Thyroid gland (tissue), 4 donors: ENCODE measurements at places on chromosomes 5 and 9. TPM values are rescaled to one million over a fixed set of nuclear protein-coding genes. Genes with fewer than 3 reads are reported as not detected.

- no peaks in the 10 kb centered on the region for H3K4me1 ChIP-seq
- DNase-seq: no peak
- H3K27me3 ChIP-seq: no peaks in the 10 kb centered on the region
- no peak overlapping the region for H3K4me3 ChIP-seq
Measured at GRCh38 chr5:120703918-120704587, 240.0 kb downstream of the PRR16 start.

DNA sequence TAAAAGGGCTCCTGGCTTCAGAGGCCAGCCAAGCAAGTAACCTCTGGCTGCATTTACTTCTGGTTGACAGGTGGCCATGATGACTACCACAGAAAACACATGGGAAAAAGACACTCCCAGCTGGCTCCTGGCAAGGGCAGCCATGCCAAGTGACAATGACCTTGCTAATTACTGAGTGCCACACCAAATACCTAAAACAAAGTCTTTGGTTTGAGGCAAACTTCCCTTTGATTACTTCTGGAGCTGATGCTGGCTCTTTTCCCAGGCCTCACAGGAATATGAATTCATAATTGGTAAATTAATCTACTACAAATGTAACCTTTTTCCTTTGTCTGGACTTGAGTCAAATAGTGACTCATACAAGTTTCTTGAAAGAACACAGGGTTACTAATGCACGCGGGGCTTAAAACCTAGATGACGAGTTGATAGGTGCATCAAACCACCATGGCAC lies 61.0 kb downstream of the LPAR1 start:
- no peaks in the 10 kb centered on the region for H3K36me3 ChIP-seq
- H3K27ac ChIP-seq: no peak overlapping the region
- DNase-seq: no peak
- peaks cover 8% of the 10 kb centered on the region for H3K4me1 ChIP-seq
- no peaks in the 10 kb centered on the region for H3K27me3 ChIP-seq
- no peak overlapping the region for H3K4me3 ChIP-seq

DNA sequence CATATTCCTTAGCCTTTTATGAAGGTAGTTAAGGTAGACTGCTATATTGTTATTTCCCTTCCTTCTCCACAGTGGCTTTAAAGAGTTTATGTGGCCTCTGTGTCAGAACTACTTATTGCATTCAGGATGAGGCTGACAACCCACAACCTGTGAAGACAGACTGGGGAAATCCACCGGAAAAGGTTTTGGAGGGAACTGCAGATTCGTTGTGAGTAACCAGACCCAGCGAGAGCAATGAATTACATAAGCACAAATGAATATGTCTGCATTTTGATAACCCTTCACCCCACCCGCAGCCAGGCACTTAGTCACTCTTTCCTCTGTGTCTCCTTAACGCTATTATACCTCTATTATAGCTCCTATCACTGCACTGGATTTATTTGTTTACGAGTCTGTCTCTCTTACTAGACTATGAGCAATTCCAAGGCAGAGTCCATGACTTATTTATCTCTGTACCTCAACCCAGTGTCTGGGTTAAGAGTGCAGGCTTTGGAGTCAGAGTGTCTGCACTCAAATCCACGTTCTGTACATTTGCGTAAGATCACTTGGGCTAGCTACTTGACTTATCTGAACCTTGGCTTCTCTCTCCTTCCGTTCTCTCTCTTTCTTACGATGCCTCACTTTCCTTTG lies 19.2 kb downstream of the KCTD16 start:
- no peak overlapping the region for H3K27ac ChIP-seq
- H3K27me3 ChIP-seq: no peaks in the 10 kb centered on the region
- no peaks in the 10 kb centered on the region for H3K4me1 ChIP-seq

INSL4 gene
- total RNA-seq: not detected

FAM120A gene
- 78.1 TPM for total RNA-seq

- DNase-seq: no peak
- no peaks in the 10 kb centered on the region for H3K27me3 ChIP-seq
- H3K27ac ChIP-seq: peak overlapping the region; percentile 34
- no peaks in the 10 kb centered on the region for H3K36me3 ChIP-seq
- peaks cover 29% of the 10 kb centered on the region for H3K4me1 ChIP-seq
Measured at GRCh38 chr5:112254303-112254702, 164.8 kb downstream of the EPB41L4A start.

NUTM2F gene
- total RNA-seq: not detected

- peaks cover 60% of the 10 kb centered on the region for H3K36me3 ChIP-seq
- no peaks in the 10 kb centered on the region for H3K4me1 ChIP-seq
- H3K27ac ChIP-seq: no peak overlapping the region
- H3K27me3 ChIP-seq: no peaks in the 10 kb centered on the region
Measured at GRCh38 chr9:134144801-134145200, 8.9 kb downstream of the WDR5 start.

DNA sequence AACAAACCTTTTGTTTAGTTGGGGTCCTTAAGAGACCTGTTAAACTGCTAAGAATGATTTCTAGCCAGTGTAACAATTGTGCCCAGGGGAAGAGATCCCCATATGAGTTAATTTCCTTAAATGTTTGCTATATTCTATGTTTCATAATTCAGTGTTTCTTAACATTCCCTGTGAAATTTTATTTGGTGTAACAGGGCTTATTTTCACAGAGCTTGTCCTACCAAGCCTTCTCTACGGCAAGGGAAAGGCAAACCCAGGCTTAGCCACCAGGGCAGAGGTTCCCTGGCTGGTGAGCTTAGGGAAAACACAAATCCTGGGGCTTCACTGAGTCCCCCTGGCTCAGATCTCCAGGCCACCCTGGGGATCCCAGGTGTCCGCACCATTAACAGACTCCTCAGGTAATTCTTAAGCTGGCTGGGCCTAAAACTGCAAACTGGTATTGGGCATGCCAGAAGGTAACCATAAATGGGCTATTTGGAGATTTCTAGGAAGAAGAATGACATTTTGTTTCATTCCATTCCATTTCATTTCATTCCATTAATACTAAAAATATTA lies 17.0 kb upstream of the LCP2 start:
- no peak for DNase-seq
- peaks cover 16% of the 10 kb centered on the region for H3K4me1 ChIP-seq
- no peaks in the 10 kb centered on the region for H3K36me3 ChIP-seq
- no peak overlapping the region for H3K4me3 ChIP-seq
- H3K27ac ChIP-seq: peak overlapping the region; percentile 47
- no peaks in the 10 kb centered on the region for H3K27me3 ChIP-seq

- H3K27ac ChIP-seq: no peak overlapping the region
- no peaks in the 10 kb centered on the region for H3K27me3 ChIP-seq
- no peak for DNase-seq
- H3K4me1 ChIP-seq: no peaks in the 10 kb centered on the region
- H3K4me3 ChIP-seq: no peak overlapping the region
Measured at GRCh38 chr5:29263915-29264351, 1929.6 kb upstream of the CDH6 start.

DNA sequence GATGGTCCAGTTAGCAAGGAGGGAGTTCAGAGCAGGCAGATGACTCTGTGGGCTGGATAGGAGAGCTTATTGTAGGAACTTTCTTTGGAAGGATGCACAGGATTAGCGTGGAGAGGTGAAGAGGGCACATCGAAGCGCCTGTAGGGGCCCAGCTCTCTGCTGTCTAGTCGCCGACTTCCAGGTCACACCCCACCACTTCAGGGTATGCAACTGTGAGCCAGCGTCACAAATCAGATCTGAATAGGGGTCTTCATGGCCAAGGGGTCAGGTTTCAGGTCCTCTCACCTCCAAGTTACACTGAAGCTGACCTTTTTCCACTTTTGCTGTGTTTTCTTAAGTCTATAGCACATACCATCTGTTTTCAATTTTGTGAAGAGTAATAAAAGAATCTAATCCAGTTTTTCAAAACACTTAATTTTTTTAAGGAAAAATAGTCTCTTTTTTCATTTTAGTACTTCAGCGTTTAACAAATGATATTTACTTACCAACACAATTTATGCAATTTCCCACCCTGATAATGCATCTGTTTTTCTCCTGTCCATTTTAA lies 364.2 kb upstream of the CLINT1 start:
- no peak for DNase-seq
- H3K4me3 ChIP-seq: no peak overlapping the region
- no peak overlapping the region for H3K27ac ChIP-seq
- no peaks in the 10 kb centered on the region for H3K27me3 ChIP-seq

DNA sequence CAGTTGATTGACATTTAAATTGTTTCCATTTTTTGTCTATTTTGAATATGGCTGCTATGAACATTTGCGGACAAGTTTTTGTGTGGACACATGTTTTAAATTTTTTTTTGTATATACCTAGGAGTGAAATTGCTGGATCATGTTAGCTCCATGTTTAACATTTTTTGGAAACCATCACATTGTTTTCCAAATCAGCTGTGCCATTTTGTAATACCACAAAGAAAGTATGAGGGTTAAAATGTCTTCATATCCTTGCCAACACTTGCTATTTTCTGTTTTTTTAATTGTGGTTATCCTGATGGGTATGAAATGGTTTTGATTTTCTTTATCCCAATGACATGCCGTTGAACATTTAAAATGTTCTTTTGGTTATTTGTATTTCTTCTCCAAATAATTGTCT lies 52.1 kb downstream of the CARTPT start:
- H3K36me3 ChIP-seq: no peaks in the 10 kb centered on the region
- no peaks in the 10 kb centered on the region for H3K27me3 ChIP-seq

- no peaks in the 10 kb centered on the region for H3K36me3 ChIP-seq
- H3K27ac ChIP-seq: no peak overlapping the region
- no peak overlapping the region for H3K4me3 ChIP-seq
- no peaks in the 10 kb centered on the region for H3K27me3 ChIP-seq
- DNase-seq: no peak
Measured at GRCh38 chr5:151580239-151580638, 10.9 kb downstream of the FAT2 start.

DNA sequence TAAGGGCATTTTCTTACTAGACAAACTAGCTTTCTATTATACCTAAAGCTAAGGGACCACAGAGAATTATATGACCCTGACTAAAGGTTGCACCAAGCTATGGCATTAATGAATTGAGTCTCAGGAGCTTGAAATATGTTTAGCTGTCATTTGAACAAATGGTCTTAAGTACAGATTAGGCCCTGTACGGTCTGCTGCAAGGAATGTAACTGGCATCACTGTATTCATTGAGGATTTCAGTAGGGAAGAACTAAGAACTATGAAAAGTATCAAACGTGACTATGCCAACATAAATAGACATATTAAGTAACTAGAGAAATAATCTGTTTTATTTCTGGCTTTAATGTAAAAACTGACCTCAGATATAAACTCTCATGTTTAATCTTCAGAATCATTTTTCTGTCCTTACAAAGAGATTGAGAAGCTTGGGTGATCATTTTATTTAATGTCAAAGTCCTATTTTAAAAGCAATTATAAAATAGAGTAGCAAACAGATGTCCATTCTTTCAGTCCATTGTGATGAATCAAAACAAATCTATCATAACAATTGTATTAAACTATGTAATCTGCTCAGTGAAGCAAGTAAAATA lies 845.9 kb downstream of the MAT2B start:
- H3K27me3 ChIP-seq: no peaks in the 10 kb centered on the region
- H3K4me1 ChIP-seq: no peaks in the 10 kb centered on the region
- no peaks in the 10 kb centered on the region for H3K36me3 ChIP-seq
- no peak overlapping the region for H3K27ac ChIP-seq

GRCh38 chr5:55415071-55415470 lies 107.3 kb downstream of the MTREX start:
- H3K4me1 ChIP-seq: peaks cover 10% of the 10 kb centered on the region
- no peaks in the 10 kb centered on the region for H3K36me3 ChIP-seq
- H3K27ac ChIP-seq: no peak overlapping the region
- no peaks in the 10 kb centered on the region for H3K27me3 ChIP-seq
- no peak for DNase-seq

MRNIP gene
- total RNA-seq: 68.2 TPM

GRCh38 chr5:166399781-166400180 lies 1891.7 kb upstream of the WWC1 start:
- no peaks in the 10 kb centered on the region for H3K36me3 ChIP-seq
- H3K4me1 ChIP-seq: peaks cover 6% of the 10 kb centered on the region
- H3K4me3 ChIP-seq: no peak overlapping the region
- no peak for DNase-seq

DNA sequence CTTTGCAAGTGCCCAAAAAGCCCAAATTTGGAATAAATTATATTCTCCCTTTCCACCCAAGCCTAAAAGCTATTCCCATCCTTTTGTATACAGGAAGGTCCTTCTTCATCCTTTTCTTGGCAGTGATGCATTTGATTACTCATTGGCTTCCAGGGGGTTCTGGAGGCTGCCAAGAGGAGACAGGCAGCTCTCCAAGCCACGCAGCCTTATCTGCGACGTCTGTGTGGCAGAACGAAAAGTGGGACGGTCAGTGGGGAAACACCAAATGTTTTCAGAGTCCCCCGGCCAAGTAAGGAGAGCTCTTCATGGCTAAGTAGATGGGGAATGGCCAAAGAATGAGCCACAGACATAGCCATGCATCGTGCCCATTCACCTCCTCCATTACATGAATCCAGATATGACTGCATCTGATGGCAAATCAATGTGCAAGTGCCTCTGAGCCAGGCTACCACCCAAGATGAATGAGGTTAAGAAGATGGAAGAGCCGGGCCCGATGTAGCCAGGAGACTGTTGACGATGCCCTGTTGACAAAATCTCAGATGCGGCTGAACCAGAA lies 12.1 kb downstream of the ADAM19 start:
- no peaks in the 10 kb centered on the region for H3K4me1 ChIP-seq
- DNase-seq: no peak
- H3K36me3 ChIP-seq: no peaks in the 10 kb centered on the region

DNA sequence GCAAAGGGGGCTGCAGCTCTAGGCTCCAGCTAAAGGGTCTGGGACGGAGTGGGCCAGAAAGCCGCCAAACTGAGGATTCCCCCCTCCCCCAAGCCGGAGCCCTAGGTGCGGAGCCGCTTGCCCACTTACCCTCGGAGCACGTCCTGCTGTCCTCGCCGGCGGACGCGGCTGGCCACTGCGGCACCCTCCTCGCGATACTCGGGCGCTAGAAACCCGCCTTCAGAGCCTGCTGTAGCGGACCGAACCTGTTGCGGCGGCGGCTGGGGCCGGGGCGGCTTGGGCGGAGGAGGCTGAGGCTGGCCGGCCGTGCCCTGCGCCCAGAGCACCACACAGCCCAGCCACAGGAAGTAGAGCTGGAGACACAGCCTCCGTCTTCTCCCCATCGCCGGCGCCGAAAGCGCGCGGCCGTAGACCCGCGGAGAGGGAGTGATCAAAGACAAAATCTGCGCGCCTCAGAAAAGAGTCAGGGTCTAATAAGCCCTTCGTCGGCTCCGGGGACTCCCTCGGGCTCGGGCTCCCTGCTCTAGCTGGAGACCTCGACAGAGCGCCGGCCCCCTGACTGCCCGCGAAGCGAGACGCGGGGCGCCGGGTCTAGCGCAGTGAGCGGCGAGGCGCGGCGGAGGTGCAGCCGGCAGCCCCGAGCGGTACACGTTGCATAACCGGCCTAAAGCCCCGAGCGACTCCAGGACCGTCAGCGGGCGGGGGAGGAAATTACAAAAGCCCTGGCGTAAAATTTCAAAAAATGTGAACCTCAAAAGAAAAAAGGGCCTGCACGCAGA lies 635 bp downstream of the FBN2 start:
- no peak overlapping the region for H3K4me3 ChIP-seq
- H3K4me1 ChIP-seq: peaks cover 6% of the 10 kb centered on the region
- H3K27ac ChIP-seq: no peak overlapping the region
- no peaks in the 10 kb centered on the region for H3K36me3 ChIP-seq
- peak; percentile 9 for DNase-seq

GRCh38 chr5:38448568-38449350 lies 107.7 kb downstream of the LIFR start:
- H3K4me1 ChIP-seq: peaks cover 4% of the 10 kb centered on the region
- no peaks in the 10 kb centered on the region for H3K36me3 ChIP-seq
- no peaks in the 10 kb centered on the region for H3K27me3 ChIP-seq
- DNase-seq: no peak
- H3K27ac ChIP-seq: no peak overlapping the region

GRCh38 chr9:134329886-134330285 lies 3.6 kb downstream of the RXRA start:
- no peaks in the 10 kb centered on the region for H3K27me3 ChIP-seq
- H3K4me3 ChIP-seq: no peak overlapping the region
- no peaks in the 10 kb centered on the region for H3K36me3 ChIP-seq
- H3K27ac ChIP-seq: peak overlapping the region; percentile 93
